Head of caudate nucleus (tissue), 42 donors: ENCODE measurements at places on chromosomes 7 and 10.

DNA sequence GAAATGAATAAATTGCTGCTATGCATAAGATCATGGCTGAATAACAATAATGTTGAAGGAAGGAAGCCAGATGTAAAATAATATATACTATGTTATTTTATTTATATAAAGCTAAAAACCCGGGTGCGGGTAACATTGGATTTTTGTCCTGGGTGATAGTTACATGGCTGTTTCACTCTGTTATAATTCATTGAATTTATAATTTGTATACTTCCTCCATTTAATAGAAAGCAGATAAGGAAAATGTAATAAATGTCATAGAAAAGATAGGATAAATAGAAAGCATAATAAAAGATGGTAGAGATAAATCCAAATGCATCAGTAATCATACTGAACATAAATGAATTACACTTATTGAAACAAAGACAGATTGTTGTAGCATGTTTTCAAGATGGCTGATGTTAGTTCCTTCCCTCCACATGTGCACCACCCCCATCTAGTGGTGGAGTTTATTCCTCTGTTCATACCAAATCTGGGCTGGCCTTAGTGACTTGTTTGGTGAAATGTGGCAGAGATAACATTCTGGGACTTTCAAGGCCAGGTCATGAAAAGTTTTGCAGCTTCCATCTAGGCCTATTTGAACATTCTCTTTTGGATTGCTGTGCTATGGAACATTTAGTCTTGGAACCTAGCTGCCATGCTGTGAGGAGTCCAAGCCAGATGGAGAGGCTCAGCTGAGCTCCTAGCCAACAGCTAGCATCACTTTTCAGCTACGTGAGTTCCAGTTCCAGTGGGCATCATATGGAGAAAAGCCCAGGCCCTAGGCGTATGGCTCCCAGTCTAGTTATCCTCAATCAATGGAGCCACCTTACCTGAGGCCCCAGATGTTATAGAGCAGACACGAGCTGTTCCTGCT lies 46.9 kb downstream of the AHCYL2 start:
- no peak for DNase-seq

GRCh38 chr7:82714883-82715282 lies 271.3 kb upstream of the CACNA2D1 start:
- no peak for DNase-seq

DNA sequence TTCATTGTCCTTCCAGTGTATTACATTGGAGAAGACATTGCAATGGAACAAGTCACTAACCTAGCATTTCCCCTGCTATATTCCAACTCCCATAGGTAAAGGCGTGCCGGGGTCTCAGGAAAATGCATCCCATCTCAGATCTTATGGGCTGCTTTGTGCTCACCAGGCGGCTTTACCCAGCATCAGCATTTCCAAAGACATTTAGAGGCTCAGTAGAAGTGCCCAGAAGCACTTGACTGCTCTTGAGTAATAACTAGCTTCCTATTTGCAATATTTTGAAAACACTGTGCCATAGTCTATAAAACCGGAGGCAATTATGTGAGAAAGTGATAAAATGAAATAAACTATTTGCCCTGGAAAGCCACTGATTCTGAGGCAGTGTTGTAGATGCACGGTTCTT lies 415.0 kb upstream of the NPVF start:
- DNase-seq, result no peak

DNA sequence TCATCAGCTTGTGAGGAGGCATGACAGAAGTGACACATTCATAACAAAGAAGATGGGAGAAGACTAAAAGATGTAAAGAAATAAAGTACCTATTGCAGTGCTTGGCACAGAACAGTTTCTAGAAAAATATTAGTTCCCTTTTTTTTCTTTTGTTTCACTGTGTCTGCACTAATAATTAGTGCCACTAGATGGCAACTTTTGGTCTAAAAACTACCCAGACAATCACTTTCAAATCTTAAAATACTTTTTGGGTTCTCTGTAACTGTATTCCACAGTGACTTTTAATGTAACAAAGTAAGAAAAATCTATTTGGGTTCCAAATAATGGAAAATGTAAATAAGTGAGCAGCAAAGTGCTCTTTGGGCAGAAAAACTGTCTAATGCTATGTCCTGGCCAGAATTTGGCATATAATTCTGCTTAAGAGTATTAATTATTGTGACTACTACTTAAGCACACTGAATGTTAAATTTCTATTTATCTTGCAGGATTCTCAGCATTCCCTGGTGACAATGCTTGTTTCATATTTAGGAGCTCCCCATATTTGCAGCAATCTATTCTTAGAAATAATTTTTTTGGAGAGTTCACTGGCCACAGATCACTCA lies 134.8 kb upstream of the KIF5B start:
- DNase-seq, result no peak

GRCh38 chr10:77027576-77027975 lies 610.0 kb downstream of the KCNMA1 start:
- no peak for DNase-seq

DNA sequence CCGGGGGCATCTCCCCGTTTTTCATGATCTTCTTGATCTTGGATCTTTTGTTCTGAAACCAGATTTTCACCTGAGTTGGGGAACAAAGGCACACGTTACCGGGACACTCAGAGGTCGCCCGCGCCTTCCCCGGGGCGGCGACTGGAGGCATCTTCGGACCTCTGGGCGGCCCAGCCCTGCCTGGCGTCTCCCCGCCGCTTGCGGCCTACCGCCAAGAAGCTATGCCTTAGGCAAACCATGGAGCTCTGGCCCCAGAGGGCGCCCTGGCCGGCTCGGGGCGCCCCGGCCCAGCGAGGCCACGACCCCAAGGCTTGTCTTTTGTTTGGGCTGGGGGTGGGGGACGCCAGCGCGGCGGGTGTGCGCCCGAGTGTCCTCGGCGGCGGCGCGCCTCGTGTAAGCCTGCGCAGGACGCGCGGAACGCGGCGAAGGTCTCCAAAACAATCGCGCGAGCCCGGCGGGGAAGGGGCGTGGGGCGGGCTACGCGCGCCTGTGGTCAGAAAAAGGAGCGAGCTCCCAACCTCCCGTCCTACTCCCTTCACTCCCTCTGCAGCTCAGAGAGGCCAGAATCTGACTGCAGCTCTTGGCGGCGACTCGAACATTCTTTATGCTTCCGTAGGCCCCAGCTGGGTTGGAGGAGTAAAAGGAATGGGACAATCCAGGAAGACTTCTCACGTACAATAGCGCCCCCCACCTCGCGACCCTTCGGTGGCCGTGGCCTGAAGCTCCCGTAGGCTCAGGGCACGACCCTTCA lies 3.5 kb downstream of the DLX5 start:
- DNase-seq, result no peak

- no peak for DNase-seq
Observed at GRCh38 chr7:84923348-84923747, 263.5 kb downstream of the SEMA3D start.

GRCh38 chr10:29886299-29886698 lies 173.1 kb downstream of the JCAD start:
- no peak for DNase-seq

- no peak for DNase-seq
Observed at GRCh38 chr10:127928021-127928806, 21.3 kb downstream of the PTPRE start.

GRCh38 chr10:124591123-124591495 lies 129.5 kb downstream of the LHPP start:
- no peak for DNase-seq
